Non-pigmented ciliary epithelial cell (primary cell): ENCODE measurements at places on chromosomes 11 and 22.

DNA sequence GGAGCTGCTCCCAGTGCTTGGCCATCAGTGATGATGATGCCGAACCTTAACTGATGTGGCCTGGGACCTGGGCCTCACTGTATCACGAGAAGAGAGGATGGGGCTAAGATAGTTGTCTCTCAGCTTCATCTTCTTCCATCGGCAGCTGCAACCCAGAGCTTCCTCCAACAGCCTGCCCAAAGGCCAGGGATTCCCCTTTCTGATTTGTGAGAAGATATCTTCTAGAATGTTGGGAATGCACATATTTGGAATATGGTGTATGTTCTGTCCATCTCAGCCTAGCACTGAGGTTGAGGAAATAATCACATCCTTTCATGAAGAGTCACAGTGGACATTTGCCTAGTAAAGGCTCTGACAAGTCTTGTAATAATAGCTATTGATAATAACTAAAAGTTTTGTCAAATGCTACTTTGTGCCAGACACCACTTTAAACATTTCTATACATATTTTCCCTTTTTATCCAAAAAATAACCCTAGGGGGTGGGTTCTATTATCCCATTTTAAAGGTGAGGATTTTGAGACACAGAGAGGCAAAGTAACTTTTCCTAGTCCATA is 73.1 kb downstream of the COMMD9 start:
- DNase-seq, result no peak

GRCh38 chr22:49749885-49750510 is 77.7 kb downstream of the BRD1 start:
- DNase-seq, result no peak

DNA sequence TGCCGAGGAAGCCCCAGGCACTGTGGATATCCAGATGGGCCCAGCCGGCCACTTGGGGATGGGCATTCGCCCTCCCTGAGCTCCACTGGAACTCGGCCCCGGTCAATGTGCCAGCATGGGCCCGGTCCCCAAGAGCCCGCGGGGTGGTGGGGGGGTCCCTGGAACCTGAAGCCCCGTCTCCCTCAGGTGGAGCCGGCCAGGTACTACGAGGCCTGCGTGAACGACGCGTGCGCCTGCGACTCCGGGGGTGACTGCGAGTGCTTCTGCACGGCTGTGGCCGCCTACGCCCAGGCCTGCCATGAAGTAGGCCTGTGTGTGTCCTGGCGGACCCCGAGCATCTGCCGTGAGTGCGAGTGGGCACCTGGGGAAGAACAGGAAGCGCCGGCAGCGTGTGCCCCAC is 21.2 kb downstream of the MUC5AC start:
- DNase-seq, result no peak

DNA sequence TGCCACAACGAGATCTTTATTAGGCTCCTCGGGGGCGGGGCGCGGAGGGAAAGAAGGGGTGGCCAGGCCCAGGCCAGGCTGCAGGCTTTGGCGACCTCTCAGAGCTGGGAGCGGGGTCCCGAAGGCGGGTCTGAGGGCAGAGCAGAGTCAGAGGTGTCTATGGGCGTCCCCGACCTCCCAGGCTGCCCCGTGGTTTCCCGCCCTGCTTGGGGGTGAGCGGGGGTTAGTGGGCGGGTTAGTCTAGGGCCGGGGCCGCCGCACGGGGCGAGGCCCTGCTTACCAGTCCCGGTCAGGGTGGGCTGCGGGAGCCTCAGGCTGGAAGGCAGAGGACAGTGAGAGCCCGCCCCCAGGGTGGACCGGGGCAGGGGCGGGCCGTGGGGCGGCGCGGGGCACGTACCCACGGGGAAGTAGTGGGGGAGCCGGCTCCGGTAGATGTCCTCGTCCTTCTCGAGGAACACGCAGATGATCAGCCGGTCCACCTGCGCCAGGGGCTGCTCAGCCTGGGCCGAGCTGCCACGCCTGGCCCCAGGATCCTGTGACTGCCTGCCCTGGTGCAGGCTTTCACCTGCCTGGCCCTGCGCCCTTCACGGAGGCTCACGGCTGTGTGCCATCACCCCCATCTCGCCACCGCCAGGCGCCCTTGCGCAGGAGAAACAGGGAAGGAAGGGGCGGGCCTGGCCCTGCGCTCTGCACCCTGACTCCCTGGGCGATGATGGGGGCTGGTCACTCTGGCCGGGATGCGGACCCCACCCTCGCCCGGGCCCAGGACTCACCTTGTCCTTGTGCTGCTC is 12.5 kb downstream of the OTUB1 start:
- no peak for DNase-seq

GRCh38 chr22:18990355-18991137 is 54.5 kb upstream of the PRODH start:
- no peak for DNase-seq

GRCh38 chr11:297051-297585 is 2.2 kb downstream of the IFITM5 start:
- no peak for DNase-seq

DNA sequence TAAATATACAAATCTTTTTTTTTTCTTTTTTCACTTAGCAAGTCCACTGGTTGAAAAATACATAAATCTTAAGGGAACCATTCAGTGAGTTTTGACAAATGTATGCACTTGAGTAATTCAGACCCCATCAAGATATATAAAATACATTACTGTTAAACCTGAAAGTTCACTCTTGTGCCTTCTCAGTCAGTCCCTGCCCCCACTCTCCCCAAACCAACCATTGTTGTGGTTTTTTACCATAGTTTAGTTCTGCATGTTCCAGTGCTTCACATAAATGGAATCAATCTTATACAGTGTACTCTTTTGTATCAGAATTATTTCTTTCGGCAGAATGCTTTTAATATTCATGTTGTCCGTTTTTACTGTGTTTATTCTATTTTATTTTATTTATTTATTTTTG is 26.1 kb downstream of the RNF214 start:
- DNase-seq, result no peak
